CD4-positive, alpha-beta T cell treated with Interleukin-21 for 1 hour (primary cell): ENCODE measurements at places on chromosomes 7 and 10.

DNA sequence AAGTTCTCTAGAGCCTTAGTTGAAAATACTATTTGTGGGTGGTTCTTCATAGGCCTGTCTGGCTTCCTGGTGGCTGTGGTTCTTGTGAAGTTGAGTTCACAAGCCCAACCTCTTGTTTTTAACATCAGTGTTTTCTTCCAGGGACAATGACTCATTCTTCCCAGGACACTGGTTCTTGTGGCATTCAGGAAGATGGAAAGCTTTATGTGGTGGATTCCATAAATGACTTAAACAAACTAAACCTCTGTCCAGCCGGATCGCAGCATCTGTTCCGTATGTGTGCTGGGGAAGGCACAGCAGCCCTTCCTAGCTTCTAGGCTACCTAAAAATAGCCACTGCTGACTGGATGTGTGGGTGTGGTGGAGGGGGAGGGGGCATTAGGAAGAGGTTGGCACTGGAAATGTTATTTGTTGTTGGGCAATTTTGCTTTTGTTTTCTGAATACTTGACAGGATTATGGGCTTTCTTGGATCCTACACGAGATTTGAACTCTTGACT, 3.9 kb downstream of the LSMEM1 start:
- DNase-seq: no peak

DNA sequence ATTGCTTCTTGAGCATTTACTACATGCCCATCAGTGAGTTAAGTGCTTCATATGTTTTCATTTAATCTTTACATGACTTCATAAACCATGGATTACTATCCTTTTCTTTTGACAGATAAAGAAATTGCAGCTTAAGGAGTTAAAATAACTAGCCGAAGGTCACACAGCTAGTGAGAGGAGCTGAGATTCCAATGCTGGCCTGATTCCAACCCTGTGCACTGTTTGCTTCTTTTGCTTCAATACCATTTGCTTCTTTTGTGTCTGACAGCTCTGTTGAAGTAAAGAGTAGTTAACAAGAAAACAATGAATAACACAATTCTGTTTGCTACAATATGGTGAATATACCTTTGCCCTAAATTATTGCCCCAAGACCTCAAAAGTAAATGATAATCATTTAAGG, 132.4 kb downstream of the GRM3 start:
- DNase-seq: no peak

GRCh38 chr7:96499532-96499931, 177.6 kb upstream of the SLC25A13 start:
- DNase-seq: no peak

GRCh38 chr10:128499956-128500355, 373.7 kb upstream of the MKI67 start:
- no peak for DNase-seq

- DNase-seq: no peak
Measured at GRCh38 chr10:103525901-103526300, 32.4 kb downstream of the NEURL1 start.

- DNase-seq: peak; percentile 50
Measured at GRCh38 chr10:133475425-133475734, 21.6 kb downstream of the SCART1 start.

DNA sequence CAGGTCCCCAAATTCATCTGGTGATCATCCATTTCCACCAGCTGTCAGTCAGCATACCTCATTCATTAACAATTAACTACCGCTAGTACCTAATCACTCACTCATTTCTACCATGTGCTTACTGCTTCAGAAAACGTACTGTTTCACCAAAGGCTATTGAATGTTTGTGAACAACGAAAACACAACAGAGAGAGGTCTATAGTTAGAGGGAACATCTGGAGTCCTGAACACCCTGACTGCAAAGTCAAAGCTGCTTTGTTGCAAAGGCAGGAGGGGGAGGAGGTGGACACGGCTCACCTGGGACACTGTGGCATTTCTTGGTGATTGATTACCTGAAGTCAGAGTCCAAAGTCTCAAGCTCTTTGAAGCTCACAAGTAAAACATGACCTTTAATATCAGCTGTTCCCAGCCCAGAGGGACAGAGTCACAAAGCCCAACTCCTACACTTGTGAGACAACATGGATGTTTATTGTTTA, 342.3 kb upstream of the ADARB2 start:
- DNase-seq: no peak

DNA sequence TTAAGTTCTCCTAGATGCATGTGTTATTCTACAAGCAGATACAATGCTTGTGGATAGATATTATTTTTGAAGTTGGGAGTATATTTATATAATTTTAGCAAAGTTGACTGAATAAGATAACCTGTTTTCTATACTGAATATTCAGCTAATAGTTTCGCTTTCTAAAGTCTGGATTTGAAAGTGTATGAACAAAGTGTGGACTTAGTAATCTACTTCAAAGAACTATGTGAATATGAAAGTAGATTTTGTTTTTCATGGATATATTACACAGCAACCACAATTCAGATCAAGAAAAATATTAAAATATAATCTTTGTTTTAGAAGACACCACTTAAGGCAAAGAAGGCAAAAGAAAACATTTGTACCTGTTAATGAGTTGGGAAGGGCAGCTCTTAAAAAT, 78.8 kb downstream of the ZEB1 start:
- no peak for DNase-seq

DNA sequence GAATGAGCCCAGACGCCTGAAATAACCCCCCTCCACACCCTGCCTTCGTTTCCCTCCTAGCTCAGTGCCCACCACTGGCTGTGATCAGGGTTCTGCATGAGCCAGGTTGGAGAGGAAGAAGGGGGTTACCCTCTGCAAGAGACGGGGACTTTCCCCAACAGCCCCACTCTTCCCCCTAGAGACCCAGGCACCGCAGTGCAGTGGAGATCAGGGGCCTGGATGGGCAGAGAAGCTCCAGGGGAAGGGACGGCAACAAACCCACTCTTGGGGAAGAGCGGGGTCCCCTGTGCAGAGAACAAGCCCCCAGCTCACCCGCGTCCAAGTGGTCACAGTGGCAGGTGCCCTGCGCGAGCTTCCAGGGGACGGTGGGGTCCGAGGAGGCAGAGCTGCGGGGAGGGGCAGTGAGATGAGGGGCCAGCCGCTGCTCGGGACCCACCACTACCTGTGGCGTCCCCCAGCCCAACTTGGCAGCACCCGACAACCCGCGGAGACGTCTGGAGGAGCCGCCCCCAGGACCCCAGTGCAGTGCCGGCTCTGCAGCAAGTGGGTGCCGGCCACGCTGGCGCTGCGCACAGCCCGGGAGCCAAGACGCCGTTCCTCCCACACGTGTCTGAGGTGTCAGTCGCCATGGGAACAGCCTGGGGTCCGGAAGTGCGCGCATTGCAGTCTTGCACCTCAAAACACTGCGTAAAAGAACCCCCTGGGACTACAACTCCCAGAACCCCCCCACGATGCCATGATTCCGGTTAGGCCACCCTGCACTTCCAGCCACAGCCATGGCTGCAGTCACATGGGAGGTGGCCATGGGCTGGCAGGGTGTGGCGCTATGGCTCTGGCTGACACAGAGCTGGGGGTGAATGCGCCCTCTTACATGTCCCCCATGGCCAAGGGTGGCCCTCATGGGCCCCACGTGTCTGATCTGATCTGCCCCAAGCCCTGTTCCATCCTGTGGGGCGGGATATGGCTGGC, 45.8 kb upstream of the WIPI2 start:
- peak; percentile 88 for DNase-seq

- DNase-seq: no peak
Measured at GRCh38 chr10:19332304-19332703, 283.7 kb downstream of the MALRD1 start.

- no peak for DNase-seq
Measured at GRCh38 chr7:112381311-112382091, 68.8 kb upstream of the IFRD1 start.

GRCh38 chr10:13851906-13852305, 265.1 kb downstream of the PRPF18 start:
- no peak for DNase-seq

DNA sequence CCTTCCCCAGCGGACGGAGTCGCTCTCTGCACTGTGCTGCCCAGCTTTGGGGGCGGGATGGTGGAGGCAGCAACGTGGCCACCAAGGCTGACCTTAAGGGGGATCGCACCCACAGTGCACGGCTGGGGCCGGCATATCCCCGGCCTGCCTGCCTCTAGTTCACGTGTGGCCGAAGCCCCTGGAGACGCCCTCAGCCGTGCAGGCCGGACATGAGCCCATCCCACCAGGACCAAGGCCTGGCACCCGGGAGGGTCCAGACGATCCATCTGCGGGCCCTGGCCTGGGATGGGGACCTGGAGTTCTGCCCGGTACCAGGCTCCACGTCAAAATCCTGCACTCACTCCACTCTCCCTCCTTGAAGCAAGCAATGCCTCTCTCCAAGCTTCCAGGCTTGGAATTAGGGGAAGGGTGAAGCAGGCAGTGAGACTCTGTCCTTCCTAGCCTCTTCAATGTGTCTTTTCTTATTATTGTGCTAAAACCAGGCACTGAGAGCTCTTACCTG, 520.8 kb downstream of the REEP3 start:
- no peak for DNase-seq

GRCh38 chr10:104664205-104664604, 23.1 kb downstream of the SORCS3 start:
- no peak for DNase-seq

DNA sequence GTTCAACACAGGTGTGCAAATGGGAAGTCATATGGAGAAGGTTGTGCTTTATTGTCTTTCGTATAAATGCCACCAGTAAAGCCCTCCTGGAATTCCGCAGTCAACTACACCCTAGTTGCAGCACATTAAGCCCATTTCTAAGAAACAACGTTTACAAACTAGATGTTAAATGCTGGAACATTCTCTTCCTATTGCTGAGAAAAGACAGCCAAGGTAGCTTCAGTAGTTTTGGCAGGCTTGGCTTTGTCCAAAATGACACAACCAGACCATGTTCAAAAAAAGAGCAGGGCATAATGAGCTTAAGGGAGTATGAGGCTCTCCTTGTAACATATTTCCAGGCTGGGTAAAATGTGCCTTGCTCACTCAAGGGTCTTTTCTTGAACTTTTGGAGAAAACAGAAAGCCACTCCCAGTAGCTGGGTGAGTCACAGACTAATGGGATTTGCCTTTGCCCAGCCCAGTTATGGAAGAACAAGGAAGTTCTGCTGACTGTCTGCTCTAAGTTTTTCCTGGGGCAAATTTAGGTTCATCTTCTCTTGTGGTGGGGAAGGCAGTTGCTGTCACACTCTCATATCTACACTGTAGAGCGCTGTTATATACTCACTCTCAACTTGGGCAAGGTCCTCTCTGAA, 238.7 kb downstream of the PLXNA4 start:
- DNase-seq: no peak

DNA sequence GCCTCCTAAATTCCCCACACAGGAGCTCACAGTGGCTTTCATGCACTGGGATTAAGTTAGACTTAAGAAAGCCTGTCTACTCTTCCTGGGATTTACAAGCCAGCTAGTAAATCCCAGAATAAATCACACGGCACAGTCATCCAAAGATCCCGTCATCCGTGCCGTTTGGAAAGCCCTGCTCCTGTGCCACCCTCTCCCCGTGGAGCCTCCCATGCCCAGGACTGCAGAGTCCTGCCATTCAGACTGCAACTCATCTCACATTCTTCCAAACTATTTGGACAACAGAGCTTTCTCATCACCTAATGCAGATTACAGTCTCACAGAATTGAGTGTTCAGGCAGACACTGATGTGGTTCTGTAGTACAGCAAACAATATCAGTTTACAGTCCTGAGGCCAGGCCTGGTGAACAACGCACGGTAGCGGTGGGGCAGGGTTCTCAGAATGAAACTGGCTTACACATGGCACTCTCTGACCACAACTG, 166.5 kb downstream of the EGFR start:
- DNase-seq: no peak

DNA sequence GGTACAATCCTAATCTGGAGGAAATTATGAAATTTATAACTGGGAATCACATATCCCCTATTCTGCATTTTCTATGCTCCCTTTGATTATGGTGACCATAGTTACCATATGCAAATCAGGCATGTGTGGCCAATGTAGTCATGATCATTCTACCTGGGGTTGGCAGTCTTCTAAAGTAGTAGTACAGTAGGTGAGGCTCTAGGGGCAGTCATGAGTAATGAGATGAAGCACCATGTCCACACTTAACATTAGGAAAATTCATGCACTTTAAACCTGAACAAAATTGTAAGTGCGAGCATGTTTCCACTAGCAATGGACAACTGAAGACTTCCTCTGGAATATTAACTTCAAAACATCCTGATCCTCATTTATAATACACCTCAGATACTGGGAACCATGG, 545.9 kb downstream of the SUGCT start:
- no peak for DNase-seq

DNA sequence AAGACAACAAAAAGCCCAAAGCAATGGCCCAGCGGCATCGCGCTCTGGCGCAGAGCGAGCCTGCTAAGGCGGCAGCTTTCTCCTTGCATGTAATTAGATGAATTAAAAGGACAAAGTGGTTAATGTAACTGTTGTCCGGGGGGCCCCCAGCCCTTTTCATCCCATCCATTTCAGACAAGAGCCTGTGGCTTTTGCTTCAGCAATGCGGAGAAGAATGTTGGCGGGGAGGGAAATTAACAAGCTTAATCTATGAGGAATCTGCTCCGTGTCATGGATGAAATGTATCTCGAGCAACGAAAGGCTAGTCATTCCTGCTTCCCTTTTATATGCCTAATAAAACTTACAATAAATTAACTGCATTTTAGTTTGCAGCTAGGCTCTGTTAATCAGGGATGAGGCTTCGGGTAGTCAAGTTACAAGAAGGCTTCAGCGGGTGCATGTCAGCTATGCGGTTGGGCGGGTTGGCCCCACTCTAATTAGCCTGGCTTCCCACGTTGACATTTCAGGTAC, 203.3 kb downstream of the BUB3 start:
- DNase-seq: no peak

- DNase-seq: no peak
Measured at GRCh38 chr7:67006965-67007364, 10.3 kb downstream of the TYW1 start.

GRCh38 chr7:117424090-117424829, 3.0 kb downstream of the ASZ1 start:
- DNase-seq: no peak

GRCh38 chr10:73875139-73875475, 752 bp upstream of the CAMK2G start:
- peak; percentile 84 for DNase-seq

DNA sequence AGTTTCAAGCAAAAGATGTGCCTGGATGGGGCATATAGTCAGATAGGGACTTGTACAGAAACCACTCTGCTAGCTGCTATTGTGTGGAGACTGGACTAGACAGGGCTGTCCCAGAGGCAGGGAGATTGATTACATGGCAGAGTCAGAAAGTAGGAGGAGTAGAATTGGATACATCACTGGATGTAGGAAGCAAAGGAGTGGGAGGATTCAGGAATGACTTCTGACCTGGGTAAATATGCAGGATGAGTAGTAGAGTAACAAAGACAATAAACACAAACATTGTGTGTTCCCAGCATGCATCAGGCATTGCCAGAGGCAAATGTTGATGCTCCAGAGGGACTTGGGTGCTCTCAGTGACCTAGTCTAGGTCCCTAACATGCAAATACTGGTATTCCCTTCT, 30.9 kb upstream of the MAT1A start:
- no peak for DNase-seq
